Stimulated activated CD8-positive, alpha-beta memory T cell treated with anti-CD3 and anti-CD28 coated beads, Interleukin-4, amount 100 ng/mL, for 24 hours (primary cell): ENCODE measurements at places on chromosomes 12 and 14.

DNA sequence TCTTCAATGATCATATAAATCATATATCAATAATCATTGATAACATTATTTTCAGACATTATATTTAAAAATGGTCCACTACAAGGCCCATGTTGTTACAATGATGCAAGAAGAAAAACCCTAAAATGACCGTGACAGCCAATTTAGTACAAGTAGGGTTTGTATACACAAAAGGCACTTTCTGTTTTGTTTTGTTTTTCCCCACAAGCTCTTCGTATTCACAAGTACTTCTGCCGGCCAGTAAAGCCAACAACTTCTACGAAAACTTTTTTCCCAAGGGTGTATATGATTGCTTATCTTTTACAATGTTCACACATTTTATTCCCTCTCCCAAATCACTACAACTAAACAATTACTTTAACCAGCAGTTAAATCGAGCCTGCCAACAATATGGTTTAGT is 9.6 kb downstream of the PTPRB start:
- DNase-seq: no peak

DNA sequence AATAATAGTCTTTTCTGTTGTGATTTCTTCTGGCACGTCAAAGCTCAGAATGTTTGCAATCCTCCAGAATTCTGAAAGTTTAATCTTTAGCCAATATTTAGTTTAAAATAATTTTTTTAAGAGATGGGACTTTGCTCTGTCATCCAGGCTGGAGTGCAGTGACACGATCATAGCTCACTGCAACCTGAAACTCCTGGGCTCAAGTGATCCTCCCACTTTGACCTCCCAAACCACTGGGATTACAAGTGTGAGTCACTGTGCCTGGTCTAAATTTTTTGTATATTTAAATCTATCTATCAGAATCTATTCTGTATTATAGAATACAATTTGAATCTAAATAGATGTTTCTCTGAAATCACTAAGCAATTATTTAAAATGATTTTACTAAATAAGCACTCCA is 572.7 kb downstream of the VRK1 start:
- DNase-seq: no peak

GRCh38 chr12:125006365-125006764 is 12.9 kb downstream of the BRI3BP start:
- no peak for DNase-seq

DNA sequence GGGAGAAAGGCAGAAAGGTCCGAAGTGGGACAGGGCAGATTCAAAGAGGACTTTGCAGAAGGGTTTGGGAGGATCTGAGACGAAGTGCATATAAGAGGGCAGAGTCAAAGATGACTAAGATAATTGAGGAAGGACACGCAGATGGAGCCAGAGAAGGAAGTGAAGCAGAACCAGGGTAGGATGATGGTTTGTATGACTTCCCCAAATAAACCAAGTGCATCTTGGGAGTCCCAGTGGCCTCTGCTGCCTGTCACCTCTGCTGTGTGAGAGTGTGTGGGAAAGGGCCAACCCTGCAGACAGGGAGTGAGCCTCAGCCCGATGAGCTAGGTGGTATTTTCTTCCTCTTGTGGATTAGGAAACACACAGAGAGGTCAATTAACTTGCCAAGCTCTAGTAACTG is 36.8 kb downstream of the FLVCR2 start:
- no peak for DNase-seq

DNA sequence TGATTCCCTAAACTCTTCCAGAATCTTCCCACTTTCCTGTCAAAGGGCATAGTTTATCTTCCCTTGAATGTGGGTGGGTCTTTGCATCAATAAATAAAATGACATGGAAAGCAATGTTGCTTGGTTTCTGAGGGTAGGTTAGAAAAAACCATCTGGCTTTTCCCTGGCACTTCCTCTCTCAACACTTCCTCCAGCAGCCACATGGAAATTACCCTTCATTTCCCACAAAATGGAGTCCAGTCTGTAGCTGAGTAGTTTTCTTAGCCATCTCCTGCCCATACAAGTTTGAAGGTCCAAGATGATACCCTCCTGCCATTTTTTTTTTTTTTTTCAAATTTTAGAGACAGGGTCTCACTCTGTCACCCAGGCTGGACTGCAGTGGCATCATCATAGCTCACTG is 11.1 kb upstream of the NDUFA12 start:
- DNase-seq: no peak

- no peak for DNase-seq
These were observed 99.3 kb downstream of the KIF21A start for GRCh38 chr12:39343665-39344064.

- no peak for DNase-seq
These were observed 1.7 kb downstream of the P2RX2 start for GRCh38 chr12:132620113-132620898.

GRCh38 chr12:32344047-32344446 is 55.3 kb upstream of the FGD4 start:
- DNase-seq: no peak

DNA sequence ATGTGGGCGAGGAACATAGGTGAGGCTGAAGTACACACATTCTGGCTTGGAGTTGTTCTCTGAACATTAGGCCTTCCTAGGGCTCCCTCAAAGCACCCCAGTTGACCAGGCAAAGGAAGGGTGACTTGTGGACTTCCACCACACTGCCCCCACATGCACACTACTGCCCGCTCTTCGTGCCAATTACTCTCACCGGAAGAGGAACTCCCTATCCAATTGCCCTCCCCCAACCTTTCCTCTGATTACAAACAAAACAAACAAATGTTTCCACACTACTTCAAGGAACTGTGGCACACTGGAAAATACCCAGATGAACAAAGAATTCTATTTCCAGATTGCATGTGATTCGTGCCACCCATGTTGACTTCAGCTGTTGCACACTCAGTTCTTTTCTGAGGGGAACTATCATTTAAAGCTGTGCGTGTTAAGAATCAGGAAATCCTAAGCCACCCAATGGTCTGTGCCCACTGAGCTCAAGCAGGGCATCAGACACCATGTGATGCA is 139.3 kb downstream of the SSPN start:
- no peak for DNase-seq

GRCh38 chr12:101829639-101830366 is 956 bp downstream of the GNPTAB start:
- DNase-seq: no peak

DNA sequence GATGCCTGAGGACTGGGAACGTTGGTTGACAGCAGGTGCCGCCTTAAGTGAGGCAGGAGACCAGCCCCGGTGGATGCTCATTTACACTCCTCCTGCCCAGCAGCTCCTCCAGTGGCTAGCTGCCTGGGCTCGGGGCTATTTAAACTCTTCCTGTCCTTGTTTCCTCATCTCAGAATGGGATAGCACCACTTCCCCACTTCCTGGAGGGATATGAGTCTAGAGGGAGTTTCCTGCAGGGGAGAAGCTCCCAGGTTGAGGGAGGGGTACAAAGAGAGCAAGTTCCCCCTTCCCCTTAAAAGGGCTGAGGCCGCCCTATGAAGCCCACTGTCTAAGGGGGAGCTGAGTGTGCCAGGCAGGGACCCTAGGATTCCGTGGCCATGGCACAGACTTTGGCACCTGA is 311.2 kb downstream of the AACS start:
- DNase-seq: no peak

DNA sequence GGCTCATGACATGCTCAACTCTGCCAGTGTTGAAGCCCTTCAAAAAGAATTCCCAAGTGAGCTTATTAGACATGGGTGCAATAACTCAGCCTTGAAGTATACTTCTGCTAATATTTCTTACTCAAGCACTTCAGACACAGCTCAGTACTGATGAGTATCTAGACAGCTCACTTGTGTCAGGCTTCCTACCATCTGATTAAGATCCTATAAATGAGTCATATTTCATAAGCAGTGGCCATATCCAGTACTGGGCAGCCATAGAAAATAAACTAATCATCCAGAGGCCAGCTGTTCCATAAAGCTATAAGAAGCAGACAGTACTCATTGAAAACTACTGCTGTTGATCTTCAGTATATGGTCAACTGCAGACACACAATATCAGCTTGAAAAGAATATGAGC is 12.9 kb downstream of the FSCB start:
- no peak for DNase-seq
